ENCODE measurements at places on chromosomes 16 and 17.
A peak's percentile ranks its signal among the peaks of the same experiment; 100 is the strongest.

- DNase-seq: no peak
Measured at GRCh38 chr17:35705705-35706104, 25.7 kb upstream of the RASL10B start.

- no peak for DNase-seq
Measured at GRCh38 chr16:82384949-82385348, 214.9 kb upstream of the MPHOSPH6 start.

DNA sequence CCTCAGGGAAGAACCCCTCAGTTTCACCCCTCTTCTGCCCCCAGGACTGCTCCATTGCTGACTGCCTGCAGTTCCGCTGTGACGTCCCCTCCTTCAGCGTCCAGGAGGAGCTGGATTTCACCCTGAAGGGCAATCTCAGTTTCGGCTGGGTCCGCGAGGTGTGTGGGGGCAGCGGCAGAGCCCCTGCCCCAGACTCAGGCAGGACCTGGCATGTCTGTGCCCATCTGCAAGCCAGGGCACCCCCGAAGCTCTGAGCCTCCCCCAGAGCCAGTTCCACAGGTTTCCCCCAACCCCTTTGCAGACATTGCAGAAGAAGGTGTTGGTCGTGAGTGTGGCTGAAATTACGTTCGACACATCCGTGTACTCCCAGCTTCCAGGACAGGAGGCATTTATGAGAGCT is 4.4 kb downstream of the COX6A2 start:
- DNase-seq: no peak

DNA sequence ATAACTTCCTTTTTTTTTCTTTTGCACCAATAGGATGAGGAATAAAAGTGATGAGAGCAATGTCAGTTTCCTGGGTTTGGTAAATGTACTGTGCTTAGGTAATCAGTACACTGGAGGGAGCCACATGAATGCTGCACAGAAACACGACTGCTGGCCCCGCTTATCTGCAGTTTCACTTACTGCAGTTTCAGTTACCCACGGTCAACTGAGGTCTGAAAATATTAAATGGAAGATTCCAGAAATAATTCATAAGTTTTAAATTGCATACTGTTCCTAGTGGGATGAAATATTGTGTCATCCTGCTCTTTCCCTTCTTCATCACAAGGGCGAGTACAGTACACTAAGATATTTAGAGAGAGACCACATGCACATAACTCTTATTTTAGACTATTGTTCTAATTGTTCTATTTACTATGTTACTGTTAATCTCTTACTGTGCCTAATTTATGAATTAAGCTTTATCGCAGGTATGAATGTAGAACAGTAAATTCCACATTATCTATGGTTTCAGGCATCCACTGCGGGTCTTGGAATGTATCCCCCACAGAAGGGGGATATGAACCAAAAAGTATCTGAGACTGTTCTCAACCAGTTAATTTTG is 6.4 kb upstream of the LGALS3BP start:
- no peak for DNase-seq

GRCh38 chr16:74500907-74501306 is 79.6 kb upstream of the CLEC18B start:
- DNase-seq: peak; percentile 74

DNA sequence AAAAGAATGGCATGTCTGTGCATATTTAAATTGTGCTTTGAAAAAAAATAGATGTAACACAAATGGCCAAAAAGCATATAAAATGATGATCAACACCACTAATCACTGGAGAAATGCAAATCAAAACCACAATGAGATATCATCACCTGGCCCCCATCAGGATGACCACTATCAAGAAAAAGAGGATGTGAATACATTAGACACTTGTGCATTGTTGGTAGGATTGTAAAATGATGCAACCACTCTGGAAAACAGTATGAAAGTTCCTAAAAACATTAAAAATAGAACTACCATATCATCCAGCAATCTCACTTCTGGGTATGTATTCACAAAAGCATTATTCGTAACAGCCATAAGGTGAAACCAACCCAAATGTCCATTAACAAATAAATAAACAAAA is 91.5 kb downstream of the SPAG9 start:
- no peak for DNase-seq

GRCh38 chr16:81035975-81036750 is 521 bp downstream of the ATMIN start:
- DNase-seq: peak; percentile 9

DNA sequence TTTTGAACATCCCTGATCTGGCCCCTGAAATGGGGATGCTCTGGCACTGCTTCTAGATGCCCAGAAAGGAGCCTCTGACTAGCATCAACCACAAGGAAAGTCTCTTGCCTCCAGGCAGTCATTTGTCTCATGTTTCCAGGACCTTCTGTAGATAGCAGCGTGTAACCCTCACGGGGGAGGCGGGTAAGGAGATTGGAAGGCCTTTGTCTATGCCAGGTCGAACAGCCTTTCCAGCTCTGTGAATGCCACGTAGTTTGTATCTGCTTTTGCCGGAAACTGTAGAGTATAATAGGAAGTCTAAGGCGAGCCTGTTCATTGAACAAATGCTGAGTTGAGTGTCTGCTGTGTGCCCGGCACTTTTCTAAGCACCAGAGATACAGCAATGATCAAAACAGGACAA is 43.9 kb upstream of the AQP8 start:
- no peak for DNase-seq

GRCh38 chr17:76193591-76193990 is 46.7 kb downstream of the RNF157 start:
- no peak for DNase-seq

DNA sequence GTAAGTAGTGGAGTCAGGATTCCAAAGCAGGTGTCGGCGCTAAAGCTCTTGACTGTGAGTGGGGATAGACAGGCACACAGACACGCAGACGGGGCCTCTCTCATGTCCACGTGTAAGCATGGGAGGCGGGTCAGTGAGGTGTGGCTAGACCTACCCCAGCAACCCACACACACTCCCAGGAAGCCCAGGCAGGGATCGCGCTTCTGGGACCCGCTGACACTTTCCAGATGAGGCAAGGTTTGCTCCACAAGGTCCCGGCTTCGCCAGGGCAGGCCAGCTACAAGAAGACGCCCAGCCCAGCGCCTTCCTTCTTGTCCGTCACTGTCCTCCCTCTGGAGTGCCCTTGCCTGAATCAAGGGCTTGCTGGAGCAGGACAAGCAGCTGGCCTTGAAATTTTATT is 213.8 kb upstream of the RPL38 start:
- DNase-seq: no peak

- no peak for DNase-seq
Measured at GRCh38 chr17:80724775-80725266, 180.2 kb downstream of the RPTOR start.

- DNase-seq: peak; percentile 68
Measured at GRCh38 chr17:42428141-42428944, 5.3 kb upstream of the CAVIN1 start.

DNA sequence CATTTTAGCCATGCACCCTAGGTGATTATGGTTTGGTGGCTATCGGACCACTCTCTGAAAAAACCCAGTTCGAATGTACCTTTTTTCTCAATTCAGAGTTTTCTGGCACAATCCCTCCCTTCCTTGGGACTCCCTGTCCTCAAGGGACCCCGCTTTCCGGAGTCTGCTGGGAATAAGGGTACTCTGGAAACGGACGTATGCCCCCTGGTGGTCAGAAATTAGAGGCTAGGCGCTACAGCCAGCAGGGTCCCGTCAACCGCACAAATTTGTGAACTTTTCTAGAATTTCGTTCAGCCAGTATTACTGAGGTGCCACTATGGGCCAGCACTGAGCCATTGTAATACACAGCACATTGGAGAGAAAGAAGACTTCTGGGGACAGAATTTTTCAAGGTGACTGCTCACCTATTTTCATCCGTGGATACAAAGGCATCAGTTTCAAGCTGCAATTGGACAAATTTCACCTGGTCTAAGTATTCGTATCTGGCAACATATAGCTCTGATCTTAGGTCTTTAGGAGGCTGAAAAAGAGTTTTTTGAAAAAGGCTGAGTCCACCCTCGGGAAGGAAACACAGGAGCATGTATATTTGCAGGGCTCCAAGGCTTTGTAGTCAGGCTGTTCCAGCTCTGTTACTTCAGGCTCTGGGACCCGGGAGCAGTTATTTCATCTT is 27.1 kb upstream of the CRYBA1 start:
- DNase-seq: peak; percentile 92

DNA sequence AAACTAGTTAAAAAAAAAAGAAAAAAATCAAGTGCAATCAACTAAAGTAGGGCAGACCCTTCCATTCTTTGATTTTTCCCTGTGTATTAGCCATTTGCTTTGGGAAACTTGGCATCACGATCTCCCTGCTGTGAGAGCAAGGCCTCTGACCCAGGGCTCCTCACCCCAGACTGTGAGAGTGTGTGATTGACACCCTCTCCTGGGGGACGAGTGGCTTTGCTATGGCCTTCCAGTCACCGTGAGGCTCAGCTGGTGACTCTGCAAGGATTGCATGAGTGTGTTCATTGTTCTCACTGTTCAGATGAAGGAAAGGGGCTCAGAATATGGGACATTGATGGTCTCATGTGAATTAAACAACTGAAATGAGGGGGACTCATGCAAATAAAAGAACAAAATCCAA is 69.0 kb upstream of the BCAR1 start:
- peak; percentile 62 for DNase-seq

DNA sequence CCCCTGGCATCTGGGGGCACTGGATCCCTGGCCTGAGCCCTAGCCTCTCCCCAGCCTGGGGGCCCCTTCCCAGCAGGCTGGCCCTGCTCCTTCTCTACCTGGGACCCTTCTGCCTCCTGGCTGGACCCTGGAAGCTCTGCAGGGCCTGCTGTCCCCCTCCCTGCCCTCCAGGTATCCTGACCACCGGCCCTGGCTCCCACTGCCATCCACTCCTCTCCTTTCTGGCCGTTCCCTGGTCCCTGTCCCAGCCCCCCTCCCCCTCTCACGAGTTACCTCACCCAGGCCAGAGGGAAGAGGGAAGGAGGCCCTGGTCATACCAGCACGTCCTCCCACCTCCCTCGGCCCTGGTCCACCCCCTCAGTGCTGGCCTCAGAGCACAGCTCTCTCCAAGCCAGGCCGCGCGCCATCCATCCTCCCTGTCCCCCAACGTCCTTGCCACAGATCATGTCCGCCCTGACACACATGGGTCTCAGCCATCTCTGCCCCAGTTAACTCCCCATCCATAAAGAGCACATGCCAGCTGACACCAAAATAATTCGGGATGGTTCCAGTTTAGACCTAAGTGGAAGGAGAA is 13.5 kb downstream of the STH start:
- DNase-seq: no peak

GRCh38 chr16:74071996-74072535 is 224.5 kb upstream of the PSMD7 start:
- DNase-seq: no peak

- no peak for DNase-seq
Measured at GRCh38 chr17:6509031-6509771, 47.2 kb downstream of the PITPNM3 start.

Data from hippocampal formation (tissue), 2 donors.